Activated naive CD8-positive, alpha-beta T cell treated with anti-CD3 and anti-CD28 coated beads, Interleukin-2, amount 10 ng/mL, durations not matched to agents 7 days and 5 days (primary cell): ENCODE measurements at places on chromosomes 4 and X. TPM values are rescaled to one million over a fixed set of nuclear protein-coding genes. Genes with fewer than 3 reads are reported as not detected.
A peak's percentile ranks its signal among the peaks of the same experiment; 100 is the strongest.

- no peak for DNase-seq
These were observed 192.2 kb downstream of the FGF13 start for GRCh38 chrX:138519296-138519695.

- DNase-seq, result no peak
These were observed 37.2 kb upstream of the TMEM131L start for GRCh38 chr4:153428941-153429475.

GRCh38 chr4:37219990-37220389 is 24.6 kb upstream of the NWD2 start:
- DNase-seq, result no peak

GRCh38 chr4:39308611-39309010 is 57.6 kb downstream of the RFC1 start:
- DNase-seq, result no peak

DNA sequence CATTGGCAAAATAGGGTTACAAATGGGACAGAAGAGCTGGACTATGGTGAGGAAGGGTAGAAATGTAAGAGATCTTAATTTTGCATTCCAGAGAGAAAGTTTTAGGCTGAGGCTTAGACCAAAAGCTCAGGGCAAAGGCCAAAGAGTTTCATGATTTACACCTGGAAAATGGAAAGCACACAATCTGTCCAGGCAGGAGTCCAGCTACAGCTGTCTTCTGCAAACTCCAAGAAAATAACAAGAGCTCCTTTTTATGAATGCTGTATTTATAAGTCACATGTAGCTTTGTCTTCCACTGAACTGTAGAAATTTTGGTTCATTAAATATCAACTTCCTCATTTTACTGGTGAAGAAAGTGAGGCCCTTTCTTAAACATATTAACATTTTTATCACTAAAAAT is 288.0 kb upstream of the ATOH1 start:
- DNase-seq, result no peak

DNA sequence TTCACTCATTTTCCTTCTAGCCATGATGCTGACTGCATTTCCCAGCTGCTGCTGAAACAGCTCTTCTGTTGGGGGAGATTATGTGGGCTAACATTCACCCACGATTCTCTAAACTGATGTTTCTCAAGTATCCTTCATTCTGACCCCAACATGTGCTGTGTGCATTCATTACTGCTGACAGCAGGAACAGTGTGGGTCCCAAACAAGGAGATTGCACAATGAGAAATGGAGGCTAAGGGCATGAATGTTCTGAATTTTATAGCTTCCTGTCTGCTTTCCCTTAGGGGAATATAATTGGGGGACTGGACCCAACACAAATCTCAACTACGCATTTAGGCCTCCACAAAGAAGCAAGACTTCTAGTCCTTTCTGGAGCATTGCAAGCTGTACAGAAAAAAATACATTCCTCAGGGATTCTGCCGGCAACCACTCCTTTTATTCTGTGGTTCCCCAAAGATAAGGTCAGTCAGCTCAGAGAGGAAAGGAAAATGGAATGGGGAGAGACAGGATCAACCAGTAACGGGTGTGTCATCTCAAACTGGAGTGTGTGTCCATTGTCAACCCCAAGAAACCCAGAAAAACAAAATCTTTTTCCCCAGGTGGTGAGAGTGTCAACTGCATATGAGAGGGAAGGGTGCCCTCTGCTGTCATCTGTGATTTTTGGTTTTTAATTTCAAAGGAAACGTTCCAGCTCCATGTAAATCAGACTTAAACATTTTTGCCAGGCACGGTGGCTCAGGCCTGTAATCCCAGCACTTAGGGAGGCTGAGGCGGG is 81.5 kb upstream of the EGFL6 start:
- DNase-seq, result no peak

DNA sequence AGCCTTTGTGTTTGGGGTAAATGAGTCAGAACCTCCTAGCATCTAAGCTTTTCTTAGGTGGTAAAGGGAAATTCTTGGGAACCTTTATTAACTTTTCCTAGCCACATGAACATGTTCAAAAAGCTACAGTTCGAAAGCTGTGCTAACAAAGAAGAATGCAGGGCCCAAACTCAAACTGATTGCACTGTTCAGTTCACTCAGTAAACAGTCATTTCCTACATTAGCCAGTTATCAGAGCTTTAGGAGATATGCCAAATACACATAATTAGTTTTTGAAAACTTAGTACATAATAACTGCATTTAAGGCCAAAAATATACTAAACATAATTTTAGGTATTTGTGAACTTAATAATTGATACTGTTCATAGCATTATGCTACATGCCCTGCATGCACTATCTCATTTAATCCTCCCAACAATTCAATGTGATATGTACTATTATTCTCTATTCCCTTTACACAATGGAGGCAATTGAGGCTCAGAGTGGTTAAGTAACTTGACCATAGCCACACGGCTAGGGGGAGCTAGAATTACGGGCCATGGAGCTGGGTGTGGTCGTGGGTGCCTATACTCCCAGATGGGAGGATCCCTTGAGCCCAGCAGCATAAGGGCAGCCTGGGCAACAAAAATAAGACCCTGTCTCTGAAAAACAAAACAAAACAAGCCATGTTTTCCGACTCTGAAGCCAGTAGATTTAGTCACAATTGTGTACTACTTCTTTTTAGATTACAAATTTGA is 43.9 kb upstream of the PDGFRA start:
- no peak for DNase-seq

DNA sequence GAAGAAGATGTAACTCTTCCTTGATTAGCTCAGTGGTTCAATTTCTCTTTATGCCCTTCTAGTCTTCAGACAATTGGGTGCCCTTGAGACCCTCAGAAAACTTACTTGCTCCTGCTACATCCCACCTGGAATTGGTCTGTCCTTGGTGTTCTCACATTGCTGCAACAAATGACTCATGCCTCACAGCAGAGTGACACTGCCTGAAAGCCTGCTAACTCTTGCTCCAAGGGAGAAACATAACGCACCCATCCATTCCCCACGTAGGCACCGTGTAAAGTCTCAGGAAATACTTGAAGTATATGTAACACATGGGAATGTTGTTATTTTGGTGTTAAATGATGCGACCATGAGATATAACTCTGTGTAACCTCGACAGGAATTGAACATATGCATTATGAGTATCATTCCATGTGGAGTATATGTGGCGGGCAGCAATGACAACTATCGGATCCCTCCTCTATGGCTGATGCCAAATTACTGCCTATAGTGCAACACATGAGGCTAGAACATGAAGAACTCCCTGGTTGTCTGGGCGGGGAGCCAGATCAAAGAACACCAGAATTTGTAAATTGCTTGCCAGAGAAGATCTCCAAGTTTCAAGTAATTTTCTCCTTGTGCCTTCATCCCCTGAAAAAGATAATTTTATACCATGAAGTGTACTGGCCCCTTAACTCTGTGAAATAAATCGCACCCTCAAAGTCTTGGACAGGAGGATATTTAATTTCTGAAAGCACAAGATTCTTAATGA is 231.3 kb upstream of the STK26 start:
- no peak for DNase-seq

DNA sequence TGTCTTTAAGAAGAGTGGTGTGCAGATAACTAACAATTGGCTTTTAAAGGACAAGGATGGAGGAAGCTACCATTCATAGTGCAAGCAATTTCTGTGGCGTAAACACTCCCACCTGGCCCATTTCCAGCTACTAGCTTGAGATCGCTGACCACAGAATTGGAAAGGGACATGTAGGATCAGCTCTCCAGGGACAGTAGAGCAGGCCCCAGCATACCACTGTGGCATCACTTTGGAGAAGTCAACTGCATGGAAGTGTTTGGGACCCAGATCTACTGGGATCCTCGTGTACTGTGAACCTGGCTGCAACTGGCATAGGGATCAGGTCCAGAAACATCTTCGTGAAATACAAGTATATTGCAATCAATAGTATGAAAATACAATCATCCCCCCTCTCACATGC is 515.0 kb downstream of the INPP4B start:
- DNase-seq, result no peak

DNA sequence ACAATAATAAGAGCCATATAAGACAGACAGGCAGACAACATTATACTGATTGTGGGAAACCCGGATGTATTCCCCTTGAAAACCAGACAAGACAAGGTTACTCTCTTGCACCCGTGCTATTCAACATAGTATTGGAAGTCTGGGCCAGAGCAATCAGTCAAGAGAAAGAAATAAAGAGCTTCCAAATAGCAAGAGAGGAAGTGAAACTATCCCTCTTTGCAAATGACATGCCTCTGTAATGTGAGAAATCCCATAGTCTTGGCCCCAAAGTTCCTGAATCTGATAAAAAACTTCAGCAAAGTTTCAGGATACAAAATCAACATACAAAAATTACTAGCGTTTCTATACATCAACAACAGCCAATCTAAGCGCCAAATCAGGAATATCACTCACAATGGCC is 102.1 kb downstream of the DCAF12L2 start:
- DNase-seq, result no peak

- DNase-seq, result no peak
These were observed 1599.7 kb downstream of the ARAP2 start for GRCh38 chr4:34644579-34645115.

DNA sequence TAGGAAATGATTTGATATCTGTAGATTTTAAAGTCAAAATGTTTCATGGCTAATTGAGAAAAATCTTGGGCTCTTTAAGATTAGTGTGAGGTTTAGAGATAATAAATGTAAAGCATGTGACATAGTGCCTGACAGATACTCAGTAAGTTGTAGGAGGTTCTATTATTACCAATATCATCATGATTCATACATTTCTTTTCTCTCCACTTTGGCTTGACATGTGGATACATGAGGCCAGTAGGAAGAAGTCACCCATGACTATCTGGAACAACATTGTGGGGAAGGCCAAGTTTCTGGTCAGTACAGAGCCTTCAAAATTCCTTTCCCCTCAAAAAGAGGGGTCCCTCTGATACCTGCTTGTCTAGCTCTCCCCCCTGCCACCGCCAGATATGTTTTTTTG is 91.2 kb upstream of the SORBS2 start:
- DNase-seq, result no peak

DNA sequence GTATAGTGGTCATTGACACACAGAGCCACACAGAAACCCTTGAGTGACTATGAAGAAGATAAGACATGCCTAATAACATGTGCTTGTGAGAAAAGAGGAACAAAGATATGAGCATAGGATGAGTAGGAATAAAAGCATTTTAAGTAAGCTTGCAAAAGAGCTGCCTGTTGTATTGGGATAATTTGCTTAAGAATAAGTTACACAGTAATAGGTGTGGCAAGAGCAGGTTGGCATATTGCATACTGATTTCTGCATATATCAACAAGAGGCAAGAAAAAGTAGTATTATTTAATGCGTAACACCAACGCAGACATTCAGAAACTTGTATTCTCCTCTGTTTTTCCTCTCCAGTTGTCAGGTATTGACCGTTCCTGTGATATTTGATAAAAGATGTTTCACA is 111.5 kb upstream of the UGT8 start:
- no peak for DNase-seq

DNA sequence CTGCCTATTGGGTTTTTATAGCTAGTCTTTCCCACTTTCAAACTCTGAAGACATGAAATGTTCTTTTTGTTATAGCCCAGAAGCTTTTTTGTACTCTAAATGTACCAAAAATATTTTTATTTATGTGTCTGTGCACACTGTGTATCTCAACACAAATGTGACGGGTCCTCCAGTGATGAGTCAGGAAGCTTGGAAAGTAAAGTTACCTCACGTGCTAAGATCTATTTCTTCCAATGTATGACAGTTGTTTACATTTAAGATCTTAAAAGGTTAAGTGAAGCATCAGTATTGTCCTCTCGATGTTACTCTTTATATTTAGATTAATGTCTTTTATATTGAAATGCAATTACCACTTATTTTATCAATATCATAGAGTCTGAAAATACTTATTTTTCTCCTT is 29.1 kb upstream of the PRSS12 start:
- no peak for DNase-seq

DNA sequence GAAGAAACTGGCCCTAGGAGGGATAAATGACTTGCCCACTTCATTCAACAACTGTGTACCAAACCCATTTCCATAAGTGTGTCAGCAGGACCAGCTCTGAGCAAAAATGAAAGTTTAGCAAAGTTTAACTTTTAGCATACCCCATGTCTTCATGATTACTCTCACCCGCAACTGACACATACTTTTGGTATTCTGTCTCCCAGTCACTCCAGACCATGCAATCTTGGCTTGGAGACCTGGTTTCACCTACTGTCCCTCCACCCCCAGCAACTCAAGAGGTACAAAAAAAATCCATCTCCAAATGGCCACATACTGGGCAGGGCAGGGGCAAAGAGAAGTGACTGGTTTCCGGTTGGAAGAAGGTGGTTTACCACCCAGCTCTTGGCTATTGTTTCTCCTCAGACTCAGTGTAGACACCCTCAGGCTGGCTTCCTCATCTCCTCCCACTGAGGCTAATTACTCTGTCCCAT is 79.8 kb downstream of the RLIM start:
- DNase-seq, result no peak

GRCh38 chr4:130077275-130077674 is 981.3 kb downstream of the C4orf33 start:
- DNase-seq, result no peak

GRCh38 chrX:1336331-1336943 is at the start of gene IL3RA:
TSS of gene IL3RA (plus strand) at chrX:1336785. CDS start at chrX:1341766, 4,981 bp downstream.
- peak; percentile 38 for DNase-seq

DNA sequence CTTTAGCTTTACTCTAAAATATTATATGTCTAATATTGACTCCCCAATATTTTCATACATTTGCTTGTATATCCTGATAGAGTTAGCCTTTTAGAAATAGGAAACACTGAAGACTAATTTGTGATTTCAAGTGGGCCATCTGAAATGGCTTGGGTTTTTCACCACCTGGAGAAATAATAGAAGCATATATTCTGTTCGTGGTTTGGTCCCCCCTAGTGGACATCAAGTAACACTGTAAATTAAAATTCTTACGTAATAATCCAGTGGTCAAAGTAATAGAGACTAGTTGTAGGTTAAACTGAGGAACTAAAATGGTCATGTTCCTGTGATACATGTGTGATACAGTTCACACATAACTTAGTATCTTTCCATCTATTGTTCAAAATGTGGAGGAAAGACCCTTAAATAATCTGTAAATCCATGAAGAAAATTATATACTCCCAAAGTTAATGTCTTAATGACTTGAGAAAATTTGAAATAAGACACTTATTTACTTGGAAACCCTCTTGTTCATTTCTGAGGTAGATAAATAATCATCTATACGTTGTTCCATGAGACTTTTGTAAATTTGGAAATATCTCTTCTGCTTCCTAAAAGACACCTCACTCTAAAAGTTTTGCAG is 79.8 kb upstream of the SMARCAD1 start:
- DNase-seq, result no peak

GRCh38 chr4:123816462-123816861 is 419.9 kb downstream of the SPRY1 start:
- DNase-seq, result no peak

Gene SOWAHD
- total RNA-seq, result 2.1 TPM

Gene TRPC5OS
- total RNA-seq, result not detected

Gene PDGFC
- total RNA-seq, result not detected

Gene PRPS1
- total RNA-seq, result 62.0 TPM

Gene PPP1R3F
- total RNA-seq, result 13.2 TPM

Gene EDA2R
- 2.6 TPM for total RNA-seq

Gene RRH
- total RNA-seq, result not detected

Gene GPRASP3
- total RNA-seq, result 2.0 TPM
